ENCODE measurements at places on chromosomes 6 and 20.

- DNase-seq = no peak
Measured at GRCh38 chr6:39884696-39885095, 49.6 kb downstream of the MOCS1 start.

GRCh38 chr6:20559924-20560551 is 25.8 kb downstream of the CDKAL1 start:
- no peak for DNase-seq

DNA sequence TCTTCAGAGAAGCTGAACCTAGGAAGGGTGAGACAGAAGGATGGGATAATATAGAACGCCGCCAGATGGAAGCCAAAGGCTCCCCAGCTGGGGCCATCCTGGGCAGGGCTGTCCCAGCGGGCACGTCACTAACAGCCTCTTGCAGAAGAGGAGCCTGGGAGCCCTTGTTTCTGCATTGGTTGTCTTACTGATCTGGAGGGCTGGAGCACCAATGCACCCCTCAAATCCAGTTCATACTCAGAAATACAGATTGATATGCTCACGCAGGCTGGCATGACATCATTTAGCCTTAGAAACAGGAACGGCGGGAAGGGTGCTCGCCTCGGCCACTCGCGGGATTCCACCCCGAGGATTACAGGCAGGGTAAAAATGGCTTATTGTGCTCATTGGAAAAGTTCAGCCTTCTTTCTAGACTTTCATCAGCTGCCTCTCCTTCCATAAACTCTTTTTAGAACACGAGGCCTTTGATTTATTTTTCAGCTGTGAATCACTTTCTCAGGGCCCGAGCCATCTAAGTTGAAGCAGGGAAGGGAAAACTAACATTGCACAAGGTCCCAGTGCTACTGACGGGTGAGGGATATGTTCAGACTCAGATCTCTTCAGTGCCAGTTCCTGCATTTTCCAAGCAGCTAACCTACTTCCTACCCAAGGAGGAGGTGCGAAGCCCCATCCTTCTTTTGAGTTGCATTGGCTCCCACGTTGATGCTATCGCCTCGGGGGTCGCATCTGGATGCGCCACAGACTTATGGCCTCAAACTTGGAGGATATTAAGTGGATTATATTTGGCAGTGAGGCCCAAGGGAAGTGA is 82.3 kb downstream of the GMPR start:
- DNase-seq = peak; percentile 32

DNA sequence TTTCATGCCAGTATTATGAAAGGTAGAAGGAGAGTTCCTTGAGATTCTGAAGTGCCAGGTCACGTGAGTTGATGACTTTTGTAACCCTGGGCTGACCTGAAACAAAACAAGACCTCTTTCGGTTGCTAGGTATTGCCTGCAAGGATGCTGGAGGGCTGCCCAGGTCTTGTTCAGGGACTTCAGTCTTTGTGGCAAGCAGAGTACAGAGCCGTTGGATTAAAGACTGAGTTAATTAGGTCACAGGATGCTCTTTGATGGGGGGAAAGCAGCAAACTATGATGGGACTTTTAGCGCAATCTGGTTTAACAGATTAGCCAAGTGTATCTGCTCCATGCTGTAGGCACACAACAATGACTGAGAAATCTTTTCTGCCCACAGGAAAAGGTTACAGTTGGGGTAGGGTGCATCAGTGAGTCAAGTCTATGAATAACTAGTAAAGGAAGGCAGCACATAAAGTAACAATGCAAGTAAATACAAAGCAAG is 12.8 kb upstream of the ELOVL5 start:
- DNase-seq = no peak

DNA sequence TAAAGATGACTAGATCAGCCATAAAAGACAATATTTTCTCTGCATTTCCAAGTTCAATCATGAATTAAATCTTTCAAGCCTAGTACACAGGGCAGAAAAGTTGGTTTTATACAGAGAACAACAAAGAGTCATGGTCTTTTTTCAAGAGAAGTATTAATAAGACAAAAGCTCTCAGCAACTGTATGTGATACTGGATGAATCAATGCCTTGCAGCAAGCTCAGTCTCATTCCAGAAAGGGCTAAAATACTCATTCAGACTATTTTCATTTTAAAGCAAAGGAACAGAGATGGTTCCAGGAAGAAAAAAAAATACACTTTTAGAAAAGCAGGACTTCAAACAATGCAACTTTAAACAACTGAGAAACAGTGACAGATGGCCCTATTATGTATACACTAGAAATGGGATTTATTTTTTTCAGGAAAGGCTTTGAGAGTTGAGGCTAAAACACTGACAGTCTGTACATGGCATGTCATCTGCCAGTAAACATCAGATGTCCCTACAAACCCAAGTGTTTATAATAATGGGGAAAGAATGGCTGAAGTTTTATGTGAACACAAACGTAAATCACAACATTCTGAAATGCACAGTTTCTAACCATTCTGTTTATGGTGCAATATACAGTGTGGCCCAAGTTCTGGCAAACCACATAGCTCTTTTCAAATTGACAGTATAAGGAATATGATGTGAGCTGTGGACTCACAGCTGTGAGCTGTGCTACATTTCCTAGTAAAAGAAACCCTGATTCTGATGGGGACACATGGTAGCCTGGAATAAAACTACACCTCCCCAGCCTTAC is 114.3 kb upstream of the DST start:
- no peak for DNase-seq

- no peak for DNase-seq
Measured at GRCh38 chr6:15386756-15387112, 140.9 kb downstream of the JARID2 start.

DNA sequence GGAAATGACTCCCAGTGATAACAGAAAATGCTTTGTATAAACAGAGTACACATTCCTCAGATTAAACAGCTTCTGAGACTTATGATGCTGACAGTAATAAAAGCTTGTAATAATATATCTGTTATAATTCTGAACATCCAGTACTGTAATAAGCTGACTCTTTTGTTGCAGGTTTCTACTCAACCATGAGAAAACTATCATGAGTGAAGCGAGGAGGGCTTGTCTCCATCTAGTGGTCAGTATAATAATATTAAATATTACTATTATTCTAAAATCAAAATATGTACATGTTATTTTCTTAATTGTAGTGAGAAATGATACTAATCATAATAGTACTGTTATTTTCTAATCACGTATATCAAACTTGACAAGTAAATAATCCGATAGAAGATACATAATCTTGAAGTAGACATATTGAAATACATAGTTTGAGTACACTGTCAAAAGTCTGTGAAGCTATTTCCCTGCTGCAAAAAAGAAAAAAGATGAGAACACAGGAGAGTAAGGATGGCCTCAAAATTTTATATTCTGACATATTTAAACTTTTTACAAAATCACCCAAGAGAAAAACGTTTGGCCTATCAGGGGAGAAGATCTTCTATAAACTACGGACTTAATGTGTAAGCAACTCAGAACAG is 183.1 kb downstream of the MOXD1 start:
- no peak for DNase-seq

DNA sequence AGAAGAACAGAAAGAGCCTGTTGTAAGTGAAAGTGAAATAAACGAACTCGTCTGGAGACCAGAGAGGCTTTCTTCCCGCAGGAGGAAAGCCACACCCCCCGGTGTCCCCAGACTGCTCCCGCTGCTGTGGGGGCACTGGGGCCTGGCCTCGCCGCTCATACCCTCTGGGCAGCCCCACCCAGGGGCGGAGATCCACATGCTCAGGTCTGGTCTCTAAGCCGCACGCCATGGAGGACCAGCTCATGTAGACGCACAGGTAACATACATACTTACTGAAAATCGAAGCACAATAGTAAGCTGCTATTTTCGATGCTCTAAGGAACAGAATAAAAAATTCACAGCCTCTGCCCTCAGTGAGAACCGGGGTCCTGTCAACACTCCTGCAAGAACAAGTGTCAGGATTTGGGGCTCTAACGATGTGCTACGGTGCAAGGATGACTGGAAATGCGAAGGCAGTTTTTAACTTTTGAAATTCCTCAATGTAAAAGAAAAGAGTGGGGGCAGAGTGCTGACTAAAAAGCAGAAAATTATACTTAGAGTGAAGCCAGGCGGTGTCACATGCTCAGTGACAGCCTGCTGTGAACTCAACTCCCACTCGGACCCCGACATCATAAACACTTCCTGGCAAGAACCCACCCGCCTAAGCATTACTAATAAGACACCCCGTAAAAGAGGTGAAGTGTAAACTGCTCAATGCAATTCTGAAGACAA is 110.5 kb downstream of the IRF4 start:
- DNase-seq = no peak

GRCh38 chr6:151616091-151616513 is 122.3 kb downstream of the CCDC170 start:
- no peak for DNase-seq

GRCh38 chr20:4151991-4152695 is 136.8 kb upstream of the RNF24 start:
- no peak for DNase-seq

- no peak for DNase-seq
Measured at GRCh38 chr6:43517505-43518357, 842 bp downstream of the POLR1C start.

DNA sequence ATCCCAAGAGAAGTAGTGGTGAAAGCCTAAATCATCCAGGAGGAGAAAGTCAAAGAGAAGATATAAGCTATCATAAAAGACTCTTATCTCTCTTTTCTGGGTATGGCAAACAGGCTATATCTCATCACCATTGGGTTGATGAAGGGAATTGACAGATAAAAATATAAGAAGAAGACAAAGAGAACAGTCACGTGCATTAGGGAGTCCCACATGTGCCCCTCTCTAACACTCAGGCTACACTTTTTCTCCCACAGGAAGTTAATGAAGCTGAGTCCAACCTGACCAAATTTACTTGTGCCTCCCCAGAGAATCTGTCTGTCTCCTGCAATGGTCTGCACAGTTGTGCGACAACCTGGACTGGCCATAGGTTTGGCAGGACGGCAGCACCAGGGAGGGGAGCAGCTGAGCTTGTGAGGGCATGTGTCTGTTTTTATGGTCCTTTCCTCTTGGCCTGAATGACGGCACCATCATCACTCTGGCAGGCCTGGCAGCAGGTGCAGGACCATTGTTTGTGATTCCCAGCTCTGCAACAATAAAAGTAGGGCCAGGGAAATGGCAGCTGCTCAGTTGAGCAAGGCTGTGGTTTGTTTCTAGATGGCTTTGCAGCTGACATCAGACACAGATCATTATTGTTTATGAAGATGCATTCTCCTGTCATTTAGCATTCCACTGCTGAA is 144.5 kb upstream of the MCHR2 start:
- DNase-seq = no peak

DNA sequence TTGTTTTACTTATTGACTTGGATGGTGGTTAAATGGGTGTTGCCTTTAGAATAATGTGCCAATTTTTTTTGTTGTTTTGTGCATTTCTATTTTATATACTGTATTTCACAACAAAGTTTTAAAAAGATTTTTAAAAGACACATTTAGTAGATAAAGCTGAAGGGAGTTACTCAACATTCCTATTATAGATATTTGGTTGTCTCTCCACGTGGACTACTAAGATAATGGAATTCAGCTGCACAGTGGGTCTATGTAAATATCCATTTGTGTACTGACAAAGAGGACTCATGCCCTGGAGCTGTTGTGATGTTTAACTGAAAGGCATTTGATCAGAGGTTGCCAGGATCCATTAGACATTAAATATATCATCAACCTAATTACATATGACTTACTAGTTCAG is 23.2 kb upstream of the FAM135A start:
- no peak for DNase-seq

DNA sequence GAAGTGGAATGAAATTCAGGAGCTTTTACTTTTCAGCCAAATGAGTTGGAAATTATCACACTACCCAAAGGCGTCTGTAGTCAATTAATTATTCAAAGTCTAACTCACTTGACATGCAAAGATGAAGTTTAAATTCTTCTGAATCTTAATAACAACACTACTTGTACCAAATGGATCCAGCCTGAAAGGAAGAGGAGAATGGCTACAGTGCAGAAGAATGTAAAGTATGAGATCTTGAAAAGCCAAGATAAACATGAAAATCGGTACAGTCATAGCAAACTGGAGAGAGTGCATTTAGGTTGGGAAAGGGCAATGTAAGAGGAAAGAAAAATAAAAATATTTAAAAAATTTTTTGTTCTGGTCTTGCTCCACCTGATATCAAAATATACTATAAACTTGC is 195.5 kb downstream of the SIM1 start:
- DNase-seq = peak; percentile 69

GRCh38 chr6:143059663-143060353 is 881 bp upstream of the AIG1 start:
- peak; percentile 70 for DNase-seq

DNA sequence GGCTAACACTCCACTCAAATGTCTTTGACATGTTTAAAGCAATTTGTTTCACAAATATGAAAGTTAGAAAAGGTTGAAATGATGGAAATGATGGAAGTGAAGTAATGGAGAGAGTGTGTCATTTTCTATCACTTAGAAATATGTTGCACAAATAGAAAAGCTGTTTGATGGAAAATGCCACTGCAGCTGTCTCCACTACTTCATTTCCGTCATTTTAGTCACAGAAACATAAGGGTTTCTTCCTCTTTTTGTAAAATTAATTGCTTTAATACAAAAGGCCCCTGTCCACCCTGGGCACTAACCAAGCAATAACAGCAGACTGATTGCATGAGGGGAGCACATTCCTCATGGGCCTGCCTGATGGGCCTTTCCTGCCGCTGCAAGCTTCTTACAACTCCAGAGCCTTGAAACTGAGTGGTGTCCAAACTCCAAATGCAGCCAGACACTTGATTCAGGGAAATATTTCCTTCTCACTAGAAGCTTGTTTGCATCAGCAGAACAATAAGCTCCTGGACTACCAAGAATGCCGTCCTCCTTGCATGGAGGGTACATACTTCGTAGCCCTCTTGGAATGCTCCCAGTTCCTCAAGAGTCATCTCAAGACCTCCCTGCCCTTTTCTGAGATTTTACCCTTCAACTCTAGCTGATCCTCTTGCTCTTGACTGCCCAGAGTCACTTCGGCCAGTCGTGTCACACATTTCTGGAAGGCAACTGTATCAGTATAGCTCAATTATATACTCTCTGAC is 36.1 kb downstream of the F13A1 start:
- DNase-seq = no peak

DNA sequence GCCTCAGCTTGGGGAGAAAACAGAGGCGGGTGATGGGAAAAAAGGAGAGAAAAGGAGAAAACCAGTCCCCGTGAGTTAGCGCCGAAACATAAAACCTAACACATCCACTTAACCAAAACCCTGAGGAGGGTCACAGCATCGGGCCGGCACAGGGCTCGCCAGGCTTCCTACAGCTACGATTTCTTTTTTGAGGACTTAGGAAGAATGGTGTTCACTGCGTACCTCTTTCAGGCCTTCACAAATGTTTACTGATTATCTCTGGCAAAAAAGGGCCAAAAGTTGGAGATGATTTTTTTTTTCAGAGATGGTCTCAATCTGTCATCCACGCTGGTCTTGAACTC is 48.8 kb downstream of the DSTN start:
- no peak for DNase-seq

DNA sequence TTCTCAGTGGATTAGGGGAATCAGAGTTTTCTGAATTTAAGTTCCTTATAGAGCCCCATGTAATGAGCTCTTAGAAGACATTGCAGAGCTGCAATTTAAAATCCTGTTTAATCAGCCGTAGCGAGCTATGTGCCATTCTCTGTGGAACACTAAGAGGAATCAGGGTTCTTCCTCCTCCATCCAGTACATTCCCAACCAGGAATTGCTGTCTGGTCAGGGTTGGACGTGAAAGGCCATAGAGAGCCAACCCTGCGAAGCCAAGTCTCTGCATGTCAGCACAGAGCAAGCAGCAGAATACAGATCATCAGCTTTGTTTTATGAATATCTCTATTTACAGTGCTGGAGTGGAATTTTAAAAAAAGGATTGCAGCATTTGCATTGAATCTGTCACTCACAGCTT is 366.0 kb downstream of the LAMA2 start:
- no peak for DNase-seq

- no peak for DNase-seq
Measured at GRCh38 chr6:40152196-40152595, 217.9 kb upstream of the MOCS1 start.
